ENCODE measurements at places on chromosomes 7 and 10. TPM values are rescaled to one million over a fixed set of nuclear protein-coding genes. Genes with fewer than 3 reads are reported as not detected.

The MRLN gene
- not detected for total RNA-seq

The HK1 gene
- 106 TPM for total RNA-seq

The CACNA2D1 gene
- 81.7 TPM for total RNA-seq

The GNG11 gene
- 43.4 TPM for total RNA-seq

The LRRD1 gene
- total RNA-seq, result 0.13 TPM

The RBM28 gene
- 36.9 TPM for total RNA-seq

The ANKRD1 gene
- total RNA-seq, result not detected

The PLEKHS1 gene
- total RNA-seq, result not detected

The ZSCAN25 gene
- 17.5 TPM for total RNA-seq

The SPDYE2 gene
- total RNA-seq, result not detected
